Stimulated activated CD8-positive, alpha-beta memory T cell treated with anti-CD3 and anti-CD28 coated beads, Interleukin-7, amount 100 ng/mL, for 1 hour (primary cell): ENCODE measurements at places on chromosomes 16 and 17.

GRCh38 chr17:3602499-3602898 lies 6.7 kb downstream of the TRPV1 start:
- DNase-seq: no peak

DNA sequence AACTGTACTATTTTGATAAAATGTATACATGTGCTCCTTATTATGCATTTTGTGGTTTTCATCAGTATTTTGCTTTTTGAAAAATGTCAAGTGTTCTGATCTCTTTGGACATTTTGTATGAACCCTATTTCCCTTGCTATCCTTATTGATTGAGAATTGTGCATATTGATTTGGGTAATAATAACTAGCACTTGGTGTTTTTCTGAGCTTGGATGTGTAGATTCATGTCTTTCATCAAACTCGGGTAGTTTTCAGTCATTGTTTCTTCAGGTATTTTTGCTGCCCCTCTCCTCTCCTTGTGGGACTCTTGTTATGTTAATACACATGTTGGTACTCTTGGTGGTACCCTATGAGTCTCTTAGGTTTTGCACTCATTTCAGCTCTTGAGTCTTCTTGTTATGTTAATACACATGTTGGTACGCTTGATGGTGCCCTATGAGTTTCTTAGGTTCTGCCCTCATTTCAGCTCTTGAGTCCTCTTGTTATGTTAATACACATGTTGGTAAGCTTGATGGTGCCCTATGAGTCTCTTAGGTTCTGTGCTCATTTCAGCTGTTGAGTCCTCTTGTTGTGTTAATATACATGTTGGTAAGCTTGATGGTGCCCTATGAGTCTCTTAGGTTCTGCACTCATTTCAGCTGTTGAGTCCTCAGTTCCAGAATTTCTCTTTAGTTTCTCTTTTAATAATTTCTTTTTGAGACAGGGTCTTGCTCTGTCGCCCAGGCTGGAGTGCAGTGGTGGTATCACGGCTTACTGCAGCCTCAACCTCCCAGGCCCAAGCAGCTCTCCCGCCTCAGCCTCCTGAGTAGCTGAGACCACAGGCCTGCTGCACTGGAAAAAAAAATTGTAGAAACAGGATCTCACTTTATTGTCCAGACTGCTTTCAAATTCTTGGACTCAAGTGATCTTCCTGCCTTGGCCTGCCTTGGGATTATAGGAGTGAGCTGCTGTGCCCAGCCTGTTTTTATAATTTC lies 19.3 kb downstream of the ZNF750 start:
- no peak for DNase-seq

DNA sequence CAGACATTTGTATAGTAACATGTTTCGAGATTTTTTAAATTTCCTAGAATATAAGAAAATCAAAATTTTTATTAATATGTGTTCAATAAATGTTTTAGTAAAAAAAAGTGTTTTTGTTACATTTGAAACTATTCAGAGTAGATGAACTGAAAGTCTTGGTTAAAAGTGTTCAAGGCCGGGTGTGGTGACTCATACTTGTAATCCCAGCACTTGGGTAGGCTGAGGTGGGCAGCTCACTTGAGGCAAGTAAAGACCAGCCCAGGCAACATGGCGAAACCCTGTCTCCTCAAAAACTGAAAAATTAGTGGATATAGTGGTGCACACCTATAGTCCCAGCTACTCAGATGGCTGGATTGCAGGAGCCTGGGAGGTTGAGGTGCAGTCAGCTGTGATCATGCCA lies 16.8 kb upstream of the PHKG2 start:
- DNase-seq: no peak

DNA sequence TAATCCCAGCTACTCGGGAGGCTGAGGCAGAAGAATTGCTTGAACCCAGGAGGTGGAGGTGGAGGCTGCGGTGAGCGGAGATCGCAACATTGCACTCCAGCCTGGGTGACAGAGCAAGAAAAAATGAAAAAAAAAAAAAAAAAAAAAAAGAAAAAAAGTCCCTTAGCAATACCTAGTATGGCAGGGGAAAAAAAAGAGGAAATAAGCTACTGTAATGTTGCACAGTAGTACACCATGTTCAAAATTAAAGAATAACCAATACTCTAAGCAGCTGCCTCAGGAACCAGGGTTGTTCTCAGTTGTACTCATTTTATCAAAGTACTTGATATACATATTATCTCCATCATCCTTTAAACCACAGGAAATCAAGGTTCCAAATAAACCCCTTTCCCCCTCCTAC lies 17.3 kb upstream of the TXNDC11 start:
- DNase-seq: no peak

DNA sequence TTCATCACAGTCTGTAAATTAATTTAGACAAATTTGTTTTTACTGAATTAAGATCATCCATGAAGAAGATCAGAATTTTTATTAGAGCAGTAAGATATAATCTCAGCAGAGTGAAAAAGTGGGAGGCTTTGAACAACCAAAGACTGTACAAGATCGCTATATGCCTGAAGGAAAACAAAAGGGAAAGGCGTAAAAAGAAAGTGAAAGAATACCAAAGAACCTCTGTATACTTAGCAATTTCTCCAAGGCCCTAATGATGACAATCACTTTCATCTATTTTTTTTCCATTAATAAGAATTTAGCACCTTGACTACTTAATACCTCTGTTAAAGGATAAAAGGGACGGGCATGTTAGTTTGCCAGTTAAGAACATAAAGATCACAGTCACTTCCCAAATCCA lies 38.6 kb upstream of the ABCA10 start:
- DNase-seq: no peak

DNA sequence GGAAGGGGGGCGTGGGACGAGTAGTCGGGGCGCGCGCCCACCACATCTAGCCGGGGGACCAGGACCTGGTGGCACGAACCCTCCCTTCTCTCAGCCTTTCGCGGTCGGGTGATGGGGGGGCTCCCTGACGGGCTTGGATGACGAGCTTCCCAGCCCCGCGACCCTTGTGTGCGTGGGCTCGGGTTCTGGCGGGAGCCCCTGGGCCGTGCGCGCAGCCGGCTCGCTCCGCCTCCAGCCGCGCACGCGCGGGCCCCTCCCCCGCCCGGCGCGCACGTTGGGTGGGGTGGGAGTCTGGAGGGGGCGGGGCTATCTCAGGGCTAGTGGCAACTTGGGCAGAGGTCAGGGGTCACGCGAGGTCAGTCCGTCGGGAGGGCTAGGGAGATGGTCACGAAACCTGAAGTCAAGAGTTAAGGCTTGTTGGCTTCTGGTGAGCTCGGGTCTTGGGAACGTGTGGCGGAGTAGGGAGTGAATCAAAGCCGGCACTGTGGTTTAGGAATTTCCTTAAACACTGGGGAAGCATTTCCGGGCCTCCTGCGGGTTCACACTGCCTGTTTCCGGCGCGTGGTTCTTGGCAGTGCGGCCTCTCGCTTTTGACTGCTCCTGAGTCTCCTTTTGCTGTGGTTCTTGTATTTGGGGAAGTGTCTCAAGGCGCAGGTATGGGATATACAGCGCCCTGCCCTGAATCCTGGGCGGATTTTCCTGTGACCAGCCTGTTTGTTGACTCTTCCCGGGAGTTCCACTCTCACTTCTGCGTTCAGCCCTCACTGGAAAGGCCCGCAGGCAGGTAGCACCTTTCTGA lies at the start of gene SRCAP:
SRCAP (plus strand) TSS at position 356 of the 799 bp plus-strand sequence. CDS start 1,654 bp downstream, outside the sequence.
- DNase-seq: peak; percentile 61

DNA sequence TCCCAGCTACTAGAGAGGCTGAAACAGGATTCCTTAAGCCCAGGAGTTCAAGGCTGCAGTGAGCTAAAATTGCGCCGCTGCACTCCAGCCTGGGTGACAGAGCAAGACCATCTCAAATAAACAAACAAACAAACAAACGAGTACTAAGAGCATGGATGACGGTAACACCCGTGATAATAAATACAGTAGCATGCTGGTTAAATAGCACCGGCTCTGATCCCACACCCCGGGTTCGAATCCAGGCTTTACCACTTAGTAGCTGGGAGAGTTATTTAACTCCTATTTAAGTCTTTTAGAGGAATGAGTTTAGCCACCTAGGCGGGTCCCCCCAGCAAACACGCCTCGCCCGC lies 301 bp upstream of the METTL22 start:
- no peak for DNase-seq

DNA sequence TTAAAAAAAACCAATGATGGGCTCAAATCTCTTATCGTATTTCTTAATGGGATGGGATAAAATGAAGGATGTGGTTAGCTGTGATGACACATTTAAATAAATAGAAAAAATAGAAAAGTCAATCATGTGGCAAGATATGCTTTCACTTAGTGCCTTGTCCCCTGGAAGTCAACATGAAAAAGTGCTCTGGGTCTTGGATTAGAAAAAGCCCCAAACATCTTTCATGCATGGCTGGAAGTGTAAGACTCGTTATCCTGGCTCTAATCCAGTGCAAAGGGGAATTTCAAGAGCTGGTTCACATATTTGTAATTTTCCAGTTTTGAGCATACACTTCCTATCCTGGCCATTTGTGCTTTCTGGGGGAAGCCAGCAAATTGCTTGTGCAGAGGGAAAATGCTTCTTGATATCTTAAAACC lies 160.9 kb downstream of the MAP2K6 start:
- no peak for DNase-seq

DNA sequence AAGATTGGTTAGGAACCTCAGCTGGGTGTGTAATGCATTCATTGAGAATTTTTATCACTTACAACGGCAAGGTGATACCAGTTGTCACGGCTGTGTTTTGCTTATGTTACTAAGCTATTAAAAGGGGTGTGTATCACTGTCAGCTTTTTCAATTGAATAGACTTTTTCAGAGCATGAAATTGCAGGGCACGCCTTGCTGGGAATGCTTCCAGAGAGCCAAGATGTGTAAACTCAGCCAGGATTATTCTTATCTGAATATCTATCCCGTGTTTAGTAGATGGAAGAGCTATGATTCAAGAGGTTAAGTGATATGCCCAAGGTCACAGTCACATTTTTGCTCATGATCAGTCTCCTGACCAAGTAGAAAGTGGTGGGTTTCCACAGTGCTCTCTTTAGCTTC lies 6.6 kb upstream of the TEKT3 start:
- no peak for DNase-seq

- no peak for DNase-seq
These were observed 4.5 kb downstream of the CCL17 start for GRCh38 chr16:57409065-57409464.

DNA sequence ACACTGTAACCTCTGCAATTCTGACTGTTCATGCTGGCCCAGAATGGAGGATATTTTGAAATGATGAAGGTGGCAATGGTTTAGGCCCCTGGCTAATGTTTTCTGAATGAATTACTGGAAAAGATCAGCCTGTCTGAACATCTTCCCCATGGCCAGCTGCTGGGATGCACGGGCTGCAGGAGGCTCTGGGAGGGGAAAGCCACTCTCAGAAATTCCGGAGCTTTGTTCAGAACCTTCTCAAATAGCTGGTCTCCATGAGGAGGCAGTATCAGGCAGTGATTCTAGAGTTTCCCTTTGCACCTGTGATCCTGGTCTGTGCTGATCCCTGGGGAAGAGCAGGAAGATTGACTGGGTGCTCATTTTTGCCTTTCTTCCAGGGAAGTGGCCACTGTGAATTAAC lies 5.0 kb downstream of the SLC6A2 start:
- no peak for DNase-seq

- DNase-seq: peak; percentile 48
These were observed 4.2 kb downstream of the NR1D1 start for GRCh38 chr17:40095944-40096791.

DNA sequence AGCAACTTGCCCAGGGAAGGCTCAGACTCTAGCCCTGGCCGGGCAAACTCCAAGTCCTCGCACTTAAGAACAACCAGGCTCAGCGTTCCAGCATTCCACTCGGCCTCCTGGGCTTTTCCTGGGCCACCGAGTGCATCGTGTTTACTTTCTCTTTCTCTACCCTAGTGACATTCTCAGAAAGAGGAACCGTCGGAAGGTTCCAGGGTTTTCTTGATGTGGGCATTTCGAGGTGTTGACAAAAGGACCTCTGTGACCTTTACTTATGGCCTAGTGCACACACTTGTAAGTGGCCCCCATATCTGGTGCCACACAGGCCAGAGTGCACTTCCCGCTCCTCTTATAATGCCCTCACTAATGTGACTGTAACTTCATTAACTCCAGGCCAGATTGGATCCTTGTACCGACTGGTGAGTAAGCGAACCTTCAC lies 3.1 kb upstream of the BANP start:
- no peak for DNase-seq

DNA sequence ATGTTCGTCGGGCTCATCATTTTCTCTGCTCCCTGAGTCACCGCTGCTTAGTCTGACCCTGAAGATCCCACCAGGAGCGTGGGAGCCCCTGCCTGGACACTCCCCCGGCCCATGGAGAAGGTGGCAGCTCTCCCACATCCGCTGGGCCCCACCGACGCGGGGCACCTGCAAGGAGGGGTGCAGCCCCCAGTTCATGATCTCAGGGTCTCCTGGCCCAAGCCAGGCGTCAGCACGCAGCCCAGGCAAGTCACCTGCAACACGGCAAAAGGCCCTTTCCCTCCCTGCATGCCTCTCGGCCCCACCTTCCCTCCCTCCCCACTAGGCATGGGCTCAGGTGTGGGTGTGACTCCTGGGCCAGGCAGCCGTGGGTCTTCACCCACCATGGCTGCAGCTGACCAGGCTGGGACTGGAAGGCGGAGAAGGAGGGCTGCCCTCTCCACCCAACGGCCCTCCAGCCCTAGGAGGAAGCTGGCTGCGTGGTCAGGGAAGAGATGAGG lies 9.7 kb upstream of the CHMP6 start:
- DNase-seq: no peak

DNA sequence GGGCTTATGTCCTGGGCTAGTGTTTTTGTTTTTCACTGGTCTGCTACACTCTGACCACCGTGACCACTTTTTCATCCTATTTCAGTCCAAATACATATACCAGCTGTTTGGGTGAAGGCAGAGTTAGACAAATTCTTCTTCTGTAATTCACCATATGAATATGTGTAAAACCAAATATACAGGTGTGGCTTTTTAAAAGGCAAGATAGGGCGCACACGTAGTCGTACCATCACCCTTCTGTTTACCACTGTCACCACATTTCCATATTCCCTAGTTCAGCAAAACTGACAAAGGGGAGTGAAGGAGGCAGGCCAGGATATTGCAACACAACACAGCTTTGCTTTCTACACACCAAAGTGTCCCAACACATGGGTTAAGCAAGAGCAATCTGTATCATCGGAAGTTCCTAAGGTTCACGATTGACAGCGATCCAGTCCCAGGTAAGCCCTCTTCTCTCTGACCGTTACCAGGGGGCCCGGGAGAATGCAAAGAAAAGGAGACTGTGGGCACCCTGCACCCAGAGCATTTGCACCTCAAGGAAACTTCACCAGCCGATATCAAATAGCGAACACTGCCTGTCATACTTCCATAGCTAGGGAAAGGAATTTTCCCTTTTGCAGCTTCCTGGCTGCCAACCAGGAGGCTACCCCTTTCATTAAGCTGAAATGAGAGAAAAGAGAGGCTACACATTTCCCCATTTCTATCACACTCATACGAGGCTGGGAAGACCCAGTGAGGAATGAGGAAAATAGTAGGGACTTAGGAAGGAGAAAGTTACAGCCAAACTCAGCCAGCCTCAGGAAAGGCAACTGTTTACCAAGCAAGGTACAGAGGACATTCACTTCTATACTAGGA lies 23.1 kb downstream of the CREBBP start:
- DNase-seq: no peak

- peak; percentile 74 for DNase-seq
These were observed 29.1 kb upstream of the ITGA3 start for GRCh38 chr17:50026837-50027171.

GRCh38 chr16:85648805-85649204 lies 35.7 kb downstream of the GSE1 start:
- DNase-seq: no peak

GRCh38 chr16:72569677-72570076 lies 397.7 kb upstream of the PMFBP1 start:
- no peak for DNase-seq
